ENCODE measurements at places on chromosomes 2 and 18.

DNA sequence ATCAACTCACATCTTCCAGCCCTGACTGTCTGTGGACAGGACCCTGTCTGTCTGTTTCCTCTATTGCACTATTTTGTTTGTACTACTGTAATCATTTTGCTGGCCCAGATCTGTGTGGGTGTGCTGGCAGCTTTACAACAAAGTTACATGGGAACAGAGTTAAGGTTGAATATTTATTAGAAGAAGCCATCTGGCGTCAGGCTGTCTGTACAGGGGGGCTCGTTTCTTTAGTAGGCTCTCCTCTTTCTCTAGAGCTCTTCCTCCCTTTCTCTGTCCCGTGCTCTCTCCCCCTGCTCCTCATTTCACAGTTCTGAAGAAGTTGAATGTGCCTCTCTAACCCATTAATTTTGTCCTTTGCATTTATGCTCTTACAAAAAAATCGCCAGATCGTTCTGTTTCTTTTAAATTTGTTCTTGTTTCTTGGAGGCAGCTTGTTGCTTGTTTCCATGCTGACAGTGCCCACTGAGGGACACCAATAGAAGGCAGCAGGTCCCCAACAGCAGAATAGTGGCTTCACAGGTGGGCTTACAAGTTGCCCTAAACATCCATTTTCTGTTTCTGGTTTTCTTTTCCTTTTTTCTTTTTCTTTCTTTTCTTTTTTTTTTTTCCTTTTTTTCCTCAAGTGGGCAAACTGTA, 315.2 kb upstream of the ZEB2 start:
- DNase-seq, result peak; percentile 51

DNA sequence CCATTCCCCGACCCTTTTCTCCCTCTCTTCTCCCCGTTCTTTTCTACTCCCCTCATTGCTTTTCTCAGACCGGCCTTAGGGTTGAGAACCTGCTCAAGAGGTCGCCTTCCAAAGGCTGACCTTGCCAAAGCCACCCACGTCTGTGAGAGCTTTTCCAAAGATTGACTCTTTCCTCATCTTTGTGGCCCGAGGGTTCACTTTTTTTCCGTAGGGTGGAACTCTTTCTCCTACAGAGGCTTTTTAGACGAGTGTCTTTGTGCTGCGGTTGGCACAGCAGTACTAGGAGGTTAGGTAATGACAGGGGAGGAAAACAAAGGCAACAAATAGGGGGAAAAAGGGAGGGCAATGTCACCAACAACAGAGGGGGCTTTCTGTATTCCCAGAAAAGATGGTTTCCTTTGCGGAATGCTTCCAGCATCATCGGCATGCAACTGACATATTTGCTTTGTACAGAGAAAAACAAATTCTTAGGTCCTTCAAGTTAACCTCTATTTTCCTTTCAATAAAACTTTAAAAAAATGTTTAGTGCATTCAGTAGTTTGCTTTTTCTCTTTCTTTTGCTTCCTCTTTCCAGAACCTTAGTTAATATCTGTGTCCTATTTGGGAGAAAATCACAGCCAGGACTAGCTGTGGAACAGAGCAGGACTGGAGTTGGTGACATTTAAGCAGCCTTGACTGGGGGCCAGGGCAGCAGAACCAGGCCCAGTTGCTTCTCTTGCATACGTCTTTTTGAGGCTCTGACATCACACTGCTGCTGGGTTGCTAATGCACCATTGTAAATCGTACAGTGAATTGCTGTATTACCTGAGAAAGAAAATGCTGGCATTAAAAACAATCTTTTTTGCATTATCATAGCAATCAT, 188.1 kb upstream of the FANCL start:
- DNase-seq, result peak; percentile 69

- peak; percentile 75 for DNase-seq
Measured at GRCh38 chr2:64865073-64865830, 123.9 kb upstream of the SLC1A4 start.

GRCh38 chr18:49170925-49171505, 220.2 kb upstream of the SMAD7 start:
- DNase-seq, result no peak

DNA sequence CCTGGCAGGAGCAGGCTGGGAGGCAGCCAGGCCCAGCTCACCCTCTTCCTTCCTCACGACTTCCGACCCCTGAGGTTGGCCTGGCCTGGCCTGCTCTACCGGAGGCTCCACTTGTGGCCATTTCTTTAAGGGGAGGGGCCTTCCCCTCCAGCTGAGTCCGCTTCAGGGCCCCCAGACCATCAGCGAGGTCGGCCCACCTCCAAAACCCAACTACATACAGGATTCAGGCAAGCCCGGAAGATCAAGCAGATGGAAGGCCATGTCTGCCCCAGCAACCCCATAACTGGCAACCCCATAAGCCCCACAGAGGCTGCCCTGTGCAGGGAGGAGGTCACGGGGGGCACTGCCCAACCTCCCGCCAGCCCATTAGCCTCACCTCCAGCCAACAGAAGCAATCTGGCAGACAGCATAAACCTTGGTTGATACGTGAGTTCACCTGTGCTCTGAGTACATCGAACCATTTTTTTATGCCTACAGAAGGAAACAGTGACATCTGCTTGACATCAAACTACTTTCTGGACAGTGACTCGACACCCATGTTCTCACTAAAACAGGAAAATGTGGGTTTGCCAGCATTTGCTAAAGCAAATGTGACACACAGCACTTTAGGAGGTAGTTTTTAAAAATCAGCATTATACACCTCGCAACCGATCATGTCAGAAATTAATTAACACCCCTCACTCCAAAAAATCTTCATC, 98.9 kb downstream of the EIPR1 start:
- DNase-seq, result no peak

- DNase-seq, result no peak
Measured at GRCh38 chr2:23387845-23388244, 2.9 kb downstream of the KLHL29 start.

- DNase-seq, result no peak
Measured at GRCh38 chr2:1798115-1798784, 53.9 kb upstream of the PXDN start.

DNA sequence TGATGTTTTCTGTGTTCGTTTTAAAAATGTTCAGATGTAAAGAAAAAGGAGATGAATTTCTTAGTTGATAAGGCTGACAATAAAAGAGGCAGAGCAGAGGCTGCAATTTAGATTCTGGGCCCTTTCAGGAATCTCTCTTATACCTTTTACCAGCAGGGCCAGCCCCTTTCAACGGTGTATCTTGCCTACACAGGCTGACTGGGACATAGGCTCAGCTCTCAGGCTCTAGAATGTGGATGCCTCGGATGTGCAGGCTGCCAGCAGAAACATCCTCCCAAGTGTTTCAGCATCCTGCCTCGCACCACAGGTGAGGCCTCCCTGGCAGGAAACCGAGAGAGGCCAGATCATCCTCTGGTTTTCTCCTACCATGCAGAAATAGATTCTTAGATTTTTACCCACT, 3.4 kb downstream of the C2orf80 start:
- no peak for DNase-seq

DNA sequence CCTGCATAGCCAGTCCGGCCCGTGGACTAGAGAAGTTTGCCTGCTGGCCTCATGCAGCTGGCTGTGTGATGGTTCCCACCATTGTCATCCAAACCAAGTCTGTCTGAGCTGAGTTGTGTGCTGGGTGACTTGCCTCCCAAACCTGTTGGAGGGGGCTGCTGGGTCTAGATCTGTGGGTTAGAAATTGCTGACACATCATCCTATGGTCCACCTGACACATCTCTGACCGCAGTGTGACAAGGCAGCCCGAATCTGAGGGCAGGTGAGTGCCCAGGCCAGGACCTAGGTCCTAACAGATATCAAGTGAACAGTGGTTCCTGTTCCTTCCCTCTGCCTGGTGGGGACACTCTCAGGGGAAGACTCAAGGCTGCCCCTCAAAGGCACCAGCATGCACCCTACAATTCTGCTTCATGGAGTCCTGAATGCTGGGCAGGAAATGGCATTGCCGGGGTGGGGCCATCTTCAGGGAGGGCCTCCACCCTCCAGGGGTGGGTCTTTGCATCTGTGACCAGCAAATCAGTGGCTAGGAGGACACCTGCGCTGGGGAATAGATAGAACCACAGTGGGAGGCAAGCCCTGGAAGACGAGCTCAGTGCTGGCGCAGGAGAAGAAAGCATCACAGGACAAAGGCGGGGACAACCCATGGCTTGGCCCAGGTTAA, 117.9 kb upstream of the ID2 start:
- DNase-seq, result peak; percentile 35

DNA sequence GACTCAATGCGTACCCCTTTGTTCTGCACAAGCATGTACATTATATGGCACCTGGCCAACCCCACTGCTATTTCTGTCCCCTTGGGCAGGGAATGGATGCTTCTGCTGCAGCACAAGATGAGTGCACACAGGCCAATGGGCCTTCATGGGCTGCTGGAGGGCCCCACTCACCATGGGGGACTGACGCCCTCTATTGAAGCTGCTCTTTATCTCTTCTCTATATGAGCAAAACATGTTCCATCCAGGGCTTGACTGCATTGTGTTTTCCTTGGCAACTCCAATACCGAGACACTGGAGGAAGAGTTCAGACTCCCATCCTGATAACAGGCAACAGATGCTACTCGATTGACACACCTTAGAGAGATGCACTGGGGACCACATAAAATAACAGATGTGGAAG, 251.6 kb upstream of the NCKAP5 start:
- DNase-seq, result no peak

- no peak for DNase-seq
Measured at GRCh38 chr18:63234841-63235240, 84.7 kb downstream of the BCL2 start.

DNA sequence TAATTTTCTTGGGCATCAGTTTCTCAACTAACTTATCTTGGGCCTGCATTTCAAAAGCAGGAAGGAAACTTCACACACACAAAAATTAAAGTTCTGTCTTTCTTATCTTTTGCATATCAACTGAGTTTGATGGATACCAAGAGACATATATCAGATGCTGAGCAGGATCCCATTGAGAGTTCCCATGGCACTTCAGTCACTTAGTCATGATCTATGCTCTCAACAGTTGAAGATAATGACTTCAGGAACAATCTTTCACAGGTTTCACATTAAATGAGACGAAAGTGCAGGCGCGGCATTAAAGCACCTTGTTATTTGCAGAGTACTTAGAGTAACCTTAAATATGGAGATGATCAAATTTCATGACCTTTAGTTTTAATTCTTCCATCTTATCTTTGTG, 2139.8 kb upstream of the CELF4 start:
- no peak for DNase-seq

DNA sequence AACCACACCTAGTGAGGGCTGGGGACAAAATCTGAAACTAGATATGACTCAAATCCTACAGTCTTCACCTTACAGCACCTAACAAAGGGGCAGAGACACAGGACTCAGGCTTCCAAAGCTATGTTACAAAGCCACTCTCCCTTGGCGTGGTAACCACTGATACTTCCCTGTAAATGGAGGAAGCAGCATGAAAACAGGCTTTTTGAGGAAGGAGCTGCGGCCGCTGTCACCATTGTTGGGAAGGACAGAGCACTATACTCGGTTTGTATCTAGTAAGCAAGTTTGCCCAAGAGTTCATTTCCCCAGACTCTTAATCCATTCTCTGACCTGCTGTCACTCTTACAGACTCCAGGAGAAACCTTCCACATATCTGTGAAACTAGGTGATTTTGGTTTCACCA, 60.3 kb downstream of the LONRF2 start:
- no peak for DNase-seq

GRCh38 chr2:4190548-4190947, 487.2 kb downstream of the DCDC2C start:
- DNase-seq, result no peak

DNA sequence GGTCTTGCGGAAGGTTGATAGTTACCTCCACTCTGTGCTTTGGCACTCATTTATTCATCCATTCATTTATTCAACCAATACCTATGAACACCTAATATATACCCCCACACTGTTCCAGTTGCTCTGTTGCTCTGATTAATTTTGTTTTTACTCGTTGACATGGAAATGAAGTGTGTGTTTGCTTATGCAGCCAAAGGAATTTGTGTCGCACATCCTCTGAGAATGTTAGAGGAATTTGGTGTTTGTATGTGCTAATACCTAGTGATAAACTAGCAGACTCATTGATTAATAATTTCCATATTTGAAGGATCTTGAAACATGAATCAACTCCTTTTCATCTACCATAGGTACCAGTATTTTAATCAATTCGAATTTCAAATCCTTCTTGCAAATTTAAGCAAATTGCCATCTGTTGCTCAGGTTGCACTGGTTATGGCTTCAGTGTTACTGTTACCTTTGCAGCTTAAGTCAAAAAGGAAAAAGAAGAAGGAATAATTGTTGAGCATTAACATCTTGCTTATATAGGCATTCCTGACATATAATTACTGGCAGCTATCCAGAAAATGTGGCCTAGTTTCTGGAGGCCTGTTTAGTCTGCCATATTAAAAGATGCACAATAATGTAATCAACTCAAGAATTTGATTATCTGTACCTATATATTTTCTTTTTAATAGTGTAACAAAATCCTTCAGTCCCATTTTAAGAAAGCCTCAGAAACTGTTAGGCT, 25.7 kb upstream of the CRIM1 start:
- DNase-seq, result no peak

- peak; percentile 72 for DNase-seq
Measured at GRCh38 chr2:96604104-96604503, 34.0 kb downstream of the KANSL3 start.

GRCh38 chr2:38535404-38535743, 67.4 kb downstream of the HNRNPLL start:
- no peak for DNase-seq

GRCh38 chr2:56088411-56088810, 95.4 kb upstream of the CCDC85A start:
- DNase-seq, result no peak

GRCh38 chr2:209834767-209835166, 63.1 kb downstream of the UNC80 start:
- DNase-seq, result peak; percentile 55

GRCh38 chr2:149021761-149022160, 16.7 kb upstream of the LYPD6B start:
- DNase-seq, result no peak

DNA sequence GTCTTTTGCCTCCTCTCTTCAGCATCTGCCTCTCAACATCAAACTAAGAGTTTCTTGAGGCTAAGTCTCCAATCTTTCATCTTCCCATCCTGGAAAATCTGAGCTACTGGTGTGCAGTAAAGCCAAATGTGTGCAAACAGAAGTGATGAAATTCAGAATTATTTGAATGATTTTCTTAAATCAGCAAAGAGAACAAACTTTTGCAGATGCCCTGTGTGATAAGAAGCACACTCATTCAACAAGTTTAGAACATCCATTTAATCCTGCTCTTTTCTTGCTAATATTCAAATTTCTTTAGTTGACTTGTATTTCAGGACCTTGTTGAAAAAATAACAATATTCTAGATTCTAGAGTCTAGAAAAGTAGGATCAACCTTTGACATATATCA, 1374.9 kb upstream of the CELF4 start:
- DNase-seq, result no peak

DNA sequence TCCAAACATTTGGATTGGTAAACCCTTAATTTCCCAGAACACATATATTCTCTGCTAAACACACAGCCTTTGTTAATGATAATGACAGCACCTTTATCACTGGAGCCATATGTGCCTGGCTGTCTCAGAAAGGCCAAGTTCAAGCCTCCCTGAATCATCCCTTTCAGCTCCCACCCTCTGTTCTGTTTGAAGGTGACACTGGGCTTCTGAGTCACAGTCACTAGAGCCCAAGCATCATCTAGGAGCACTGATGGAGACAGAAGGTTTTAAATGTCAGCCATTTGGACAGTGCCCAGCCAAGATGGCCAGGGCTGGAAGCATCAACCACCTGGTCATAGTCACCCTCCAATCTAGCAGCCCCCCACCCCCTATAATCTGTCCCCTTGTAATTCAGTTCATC, 80.6 kb downstream of the NRP2 start:
- no peak for DNase-seq

All from islet precursor cell (in vitro differentiated cells).